ENCODE measurements at places on chromosomes 6 and 20.

GRCh38 chr6:30327232-30327746 is 562 bp downstream of the TRIM39 start:
- DNase-seq, result no peak

- no peak for DNase-seq
These were observed 20.6 kb downstream of the DTNBP1 start for GRCh38 chr6:15642276-15642675.

GRCh38 chr6:37366910-37367309 is 13.1 kb downstream of the RNF8 start:
- DNase-seq, result no peak

- DNase-seq, result no peak
These were observed 636.0 kb downstream of the BCKDHB start for GRCh38 chr6:80742481-80742880.

DNA sequence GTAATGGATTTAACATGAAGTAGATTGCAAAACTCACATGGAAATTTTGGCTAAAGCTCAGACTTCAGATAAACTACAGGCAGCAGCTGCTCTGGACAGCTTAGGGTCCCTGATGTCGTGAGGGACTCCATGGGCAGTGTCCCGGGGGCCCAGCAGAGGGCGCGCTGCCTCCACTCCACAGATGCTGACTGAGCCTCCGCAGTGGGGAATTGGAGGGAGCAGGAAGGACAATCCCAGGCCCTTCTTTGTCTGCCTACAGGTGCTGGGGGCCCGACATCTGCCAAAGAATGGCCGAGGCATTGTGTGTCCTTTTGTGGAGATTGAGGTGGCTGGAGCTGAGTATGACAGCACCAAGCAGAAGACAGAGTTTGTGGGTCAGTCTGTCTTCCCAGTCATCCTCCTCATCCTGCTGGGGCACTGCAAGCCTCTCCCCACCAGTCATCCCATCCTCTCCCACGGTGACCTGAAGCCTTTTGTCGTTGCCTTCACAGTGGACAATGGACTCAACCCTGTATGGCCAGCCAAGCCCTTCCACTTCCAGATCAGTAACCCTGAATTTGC is 35.9 kb downstream of the PLCG1 start:
- peak; percentile 85 for DNase-seq

GRCh38 chr6:148392671-148393070 is 50.0 kb downstream of the SASH1 start:
- no peak for DNase-seq

DNA sequence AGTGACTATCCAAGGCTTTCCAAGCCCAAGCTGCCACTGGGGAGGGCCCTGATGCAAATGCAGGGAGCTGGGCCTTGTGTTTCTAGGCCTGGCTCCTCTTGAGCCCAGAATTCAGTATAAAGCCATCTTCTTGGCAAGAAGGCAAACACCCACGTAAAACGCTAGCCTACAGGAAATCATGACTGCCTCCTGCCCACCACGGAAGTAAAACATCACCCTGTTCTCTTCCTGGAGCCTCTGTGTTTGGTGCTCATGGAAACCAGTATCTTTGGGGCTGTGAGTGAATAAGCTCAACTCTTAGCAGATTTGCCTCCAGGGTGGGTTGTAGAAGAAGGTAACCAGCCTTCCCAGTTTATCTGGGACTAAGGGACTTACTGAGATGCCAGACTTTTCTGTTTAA is 271.0 kb downstream of the ZNF217 start:
- DNase-seq, result no peak

DNA sequence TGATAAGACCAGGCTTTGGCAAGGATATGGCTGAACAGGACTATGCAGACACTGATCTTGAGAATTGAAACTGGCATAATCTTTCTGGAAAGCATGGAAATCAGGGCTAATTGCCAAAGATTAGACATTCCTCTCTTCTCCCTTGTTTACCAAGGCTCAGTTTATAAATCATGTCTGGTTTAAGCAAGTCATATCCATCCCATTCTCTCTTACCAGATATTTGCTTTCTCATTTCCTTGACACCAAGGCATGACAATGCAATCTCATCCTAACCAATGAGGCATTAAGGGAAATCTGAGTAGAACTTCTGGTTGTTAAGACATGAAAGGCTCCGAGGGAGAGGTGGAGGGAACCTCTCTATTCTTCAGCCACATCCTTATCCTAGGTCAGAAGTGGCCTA is 110.3 kb upstream of the CEP85L start:
- DNase-seq, result no peak

- DNase-seq, result no peak
These were observed 70.4 kb upstream of the KCNQ5 start for GRCh38 chr6:72551470-72551869.

- peak; percentile 28 for DNase-seq
These were observed 39.6 kb upstream of the AFDN start for GRCh38 chr6:167786853-167787675.

GRCh38 chr6:96468681-96469224 is 52.9 kb upstream of the UFL1 start:
- no peak for DNase-seq

DNA sequence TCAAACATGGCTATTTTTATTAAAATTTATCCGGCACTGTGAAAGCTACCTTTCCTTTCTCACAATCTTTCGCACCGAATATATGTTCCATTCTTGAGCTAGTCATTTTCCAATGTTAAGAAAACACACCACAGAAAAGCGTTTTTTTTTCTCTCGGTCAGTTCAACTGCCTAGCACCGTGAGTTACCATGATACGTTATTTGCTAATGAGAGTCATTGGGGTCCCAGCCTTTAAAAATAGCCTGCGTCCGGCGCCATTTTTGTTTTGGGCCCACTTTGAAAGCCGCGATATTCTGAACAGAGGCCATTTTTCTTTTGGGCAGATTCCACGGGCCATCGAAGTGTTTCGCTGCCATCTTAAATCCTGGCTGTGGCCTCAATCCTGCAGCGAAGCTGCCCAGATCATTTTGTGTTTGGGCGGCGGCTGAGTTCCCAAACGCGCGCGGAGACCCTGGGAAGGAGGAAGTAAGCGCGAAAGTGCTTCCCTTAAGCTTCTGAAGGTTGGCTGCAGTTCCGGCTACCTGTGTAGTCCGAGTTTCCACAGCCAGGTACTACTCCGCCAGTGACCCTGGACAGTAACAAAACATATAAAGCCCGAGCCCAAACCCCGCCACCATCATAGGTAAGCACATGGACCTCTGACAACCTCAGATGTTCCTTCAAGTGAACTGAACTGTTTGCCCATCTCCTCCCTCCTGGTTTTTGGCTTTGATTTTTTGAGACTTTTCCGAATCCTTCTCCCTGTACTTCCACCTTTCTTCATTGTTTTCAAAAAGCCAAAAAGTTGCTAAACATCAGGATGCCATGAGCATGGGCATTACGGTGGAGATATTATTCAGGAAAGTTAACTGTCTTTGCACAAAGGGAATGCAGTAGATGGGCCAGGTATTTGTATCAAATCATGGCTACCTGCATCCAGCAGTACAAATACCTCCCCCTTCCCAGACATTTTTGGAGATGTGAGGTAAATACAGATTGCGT is at the start of gene SLX4IP:
Gene SLX4IP (plus strand): TSS at position 474 of the 981 bp plus-strand sequence. CDS start 22,900 bp downstream, outside the sequence.
- peak; percentile 82 for DNase-seq

GRCh38 chr20:56626367-56627121 is 2.6 kb upstream of the TFAP2C start:
- peak; percentile 61 for DNase-seq

DNA sequence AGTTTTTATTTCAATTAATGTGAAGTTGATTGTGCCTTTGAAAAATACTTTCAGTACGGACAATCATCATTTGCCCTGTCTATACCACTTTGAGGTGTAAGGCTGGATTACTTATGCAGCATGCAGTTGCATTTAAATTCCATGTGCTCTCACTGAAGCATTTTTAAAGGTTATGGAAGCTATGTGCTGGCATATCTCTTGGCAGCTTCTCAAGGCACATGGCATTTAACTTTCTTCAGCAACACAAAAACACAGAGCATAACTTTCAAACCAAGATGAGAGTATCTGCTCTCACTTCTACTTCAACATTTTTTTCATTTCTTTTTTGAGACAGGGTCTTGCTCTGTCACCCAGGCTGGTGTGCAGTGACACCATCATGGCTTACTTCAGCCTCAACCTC is 360.6 kb upstream of the RUNX2 start:
- no peak for DNase-seq

DNA sequence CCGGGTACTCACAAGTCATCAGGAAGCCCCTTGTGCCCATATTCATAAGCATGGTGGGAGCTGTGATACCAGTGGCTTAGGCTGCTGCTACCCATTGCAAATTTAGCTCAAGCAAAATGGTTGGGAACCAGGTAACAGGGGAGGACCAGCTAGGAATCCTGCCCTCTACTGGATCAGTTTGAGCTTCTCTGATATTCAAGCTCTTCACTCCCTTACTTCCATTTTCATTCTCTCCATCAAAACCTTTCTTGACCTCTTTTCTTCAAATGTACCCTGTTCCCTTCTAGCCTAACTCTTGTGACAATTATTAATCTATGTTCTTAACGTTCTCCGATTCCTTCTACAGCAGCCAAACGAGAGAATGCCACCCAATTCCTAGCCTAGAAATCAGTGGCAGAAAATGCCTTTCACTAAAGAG is 9.7 kb downstream of the NOL7 start:
- DNase-seq, result no peak

DNA sequence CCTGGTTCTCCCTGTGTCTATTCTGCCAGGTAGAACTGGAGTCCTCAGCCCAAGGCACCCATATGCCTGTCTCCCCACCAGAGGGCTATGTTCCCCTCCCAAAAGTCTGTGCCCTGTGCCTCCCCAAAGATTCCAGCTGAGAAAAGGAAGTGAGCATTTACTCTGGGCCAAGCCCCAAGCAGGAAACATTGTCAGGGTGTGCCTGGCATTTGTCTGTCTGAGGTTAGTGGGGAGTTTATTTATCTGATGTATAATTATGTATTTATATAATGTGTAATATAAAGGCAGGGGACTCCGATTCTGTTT is 5.6 kb downstream of the GDF5 start:
- DNase-seq, result no peak

- no peak for DNase-seq
These were observed 338.3 kb upstream of the CHD6 start for GRCh38 chr20:41956338-41957074.

- DNase-seq, result no peak
These were observed 32.9 kb downstream of the ZBTB2 start for GRCh38 chr6:151358475-151358874.

DNA sequence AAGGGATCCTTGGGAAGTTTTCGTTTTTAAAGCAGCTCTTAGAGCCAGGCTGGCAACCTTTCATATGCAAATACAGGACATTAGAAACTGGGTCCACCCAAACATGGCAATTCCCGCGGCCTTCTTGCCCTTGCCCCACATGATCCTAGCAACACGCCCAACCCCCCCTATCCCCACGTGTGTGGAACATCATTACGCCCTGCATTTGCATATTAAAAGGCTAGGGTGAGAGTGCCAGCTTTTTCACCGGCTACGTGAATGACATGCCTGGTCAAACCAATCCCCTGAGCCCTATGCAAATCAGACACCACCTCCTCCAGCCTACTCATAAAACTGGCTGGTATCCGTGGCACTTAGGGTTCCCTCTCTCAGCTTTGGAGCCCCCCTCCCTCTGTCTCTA is 88.1 kb downstream of the TNFRSF21 start:
- DNase-seq, result no peak

DNA sequence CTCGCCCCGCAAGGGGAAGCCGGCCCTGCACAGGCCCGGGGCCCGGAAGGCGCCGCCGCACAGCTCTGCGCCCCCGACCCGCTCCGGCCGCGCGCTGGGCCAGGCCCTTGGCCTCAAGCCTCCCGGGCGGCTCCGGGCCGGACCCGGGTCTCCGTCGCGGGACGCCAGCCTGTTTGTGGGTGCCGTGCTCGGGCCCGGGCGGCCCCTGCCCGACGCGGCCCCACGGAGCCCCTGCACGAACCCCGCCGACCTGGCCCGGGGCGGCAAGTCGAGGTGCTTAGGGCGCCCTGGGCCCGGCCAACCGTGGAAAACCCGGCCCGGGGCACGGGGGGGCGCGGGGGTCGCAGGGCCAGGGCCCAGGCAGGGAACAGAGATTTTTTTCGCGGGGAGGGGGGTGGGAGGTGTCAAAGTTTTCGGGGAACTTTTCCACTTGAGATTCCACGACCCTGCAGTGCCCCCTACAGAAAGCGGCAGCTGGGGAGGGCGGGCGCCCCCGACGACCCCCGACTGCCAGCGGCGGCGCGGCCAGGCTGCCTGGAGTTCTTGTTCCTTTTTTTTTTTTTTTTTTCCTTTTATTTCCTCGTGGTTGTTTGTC is 805 bp upstream of the STX16 start:
- DNase-seq, result no peak
